Fibroblast of gingiva (primary cell): ENCODE measurements at places on chromosomes 16 and 17.

GRCh38 chr16:19225651-19226050, 57.6 kb downstream of the SYT17 start:
- DNase-seq, result no peak

GRCh38 chr16:87607871-87608270, 5.6 kb downstream of the JPH3 start:
- no peak for DNase-seq

GRCh38 chr16:84085773-84086172, 31.0 kb downstream of the MBTPS1 start:
- DNase-seq, result no peak

- DNase-seq, result no peak
These were observed 67.3 kb downstream of the ANKRD11 start for GRCh38 chr16:89422905-89423630.

GRCh38 chr17:57993471-57994365, 5.7 kb upstream of the VEZF1 start:
- DNase-seq, result no peak

DNA sequence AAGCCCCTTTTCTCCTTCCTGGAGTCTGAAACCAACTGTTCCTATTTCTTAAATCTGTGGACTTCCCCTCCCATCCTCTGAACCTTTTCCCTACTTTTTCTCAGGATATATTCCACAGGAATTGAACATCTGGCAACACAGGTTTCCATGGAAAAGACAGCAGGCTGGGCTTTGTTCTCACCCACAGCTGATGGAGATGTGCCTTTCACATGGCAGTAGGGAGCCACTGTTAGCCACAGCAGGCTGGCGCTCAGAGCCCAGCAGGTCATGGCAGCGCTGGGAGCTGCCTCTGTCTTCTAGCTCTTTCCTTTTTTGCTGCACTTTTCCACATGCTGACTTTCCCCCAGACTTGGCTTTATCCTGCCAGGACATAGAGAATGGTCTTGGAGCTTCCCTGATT, 116.4 kb upstream of the NLRP1 start:
- DNase-seq, result no peak

DNA sequence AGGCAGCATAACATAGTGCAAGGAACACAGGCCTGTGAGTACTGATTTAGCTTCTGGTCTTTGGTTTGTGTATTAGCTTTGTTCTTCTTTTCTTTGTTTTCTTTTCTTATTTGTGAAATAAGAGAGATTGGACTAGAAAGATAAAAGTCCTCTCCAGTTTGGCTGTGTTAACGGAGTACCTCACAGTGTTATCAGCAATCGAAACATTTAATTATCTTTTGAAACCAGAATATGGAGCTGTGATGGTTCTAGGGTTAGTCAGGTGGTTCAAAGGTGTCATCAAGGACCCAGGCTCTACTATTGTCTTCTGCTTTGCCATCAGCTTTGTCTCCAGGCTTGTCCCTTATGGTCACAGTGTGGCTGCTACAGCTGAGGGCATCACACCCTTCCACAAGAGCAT, 25.6 kb downstream of the ADORA2B start:
- no peak for DNase-seq

DNA sequence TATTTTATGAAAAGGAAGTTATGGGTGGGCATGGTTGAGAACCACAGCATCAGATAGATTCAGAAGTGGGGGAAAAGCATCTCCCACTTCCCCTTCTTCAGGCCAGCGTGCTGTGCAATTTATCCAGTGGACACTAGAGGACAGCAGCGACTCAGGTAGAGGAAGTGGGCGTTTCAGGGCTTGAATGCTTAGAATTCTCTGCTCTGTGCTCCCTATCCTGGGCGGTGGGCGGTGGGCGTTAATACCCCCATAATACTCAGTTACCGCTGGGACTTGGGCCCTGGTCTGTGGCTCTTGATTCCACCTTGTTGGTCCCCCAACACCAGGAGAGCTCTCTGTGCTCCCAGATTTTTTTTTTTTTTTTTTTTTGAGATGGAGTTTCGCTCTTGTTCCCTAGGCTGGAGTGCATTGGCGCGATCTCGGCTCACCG, 3.7 kb upstream of the LYZL6 start:
- DNase-seq, result no peak

DNA sequence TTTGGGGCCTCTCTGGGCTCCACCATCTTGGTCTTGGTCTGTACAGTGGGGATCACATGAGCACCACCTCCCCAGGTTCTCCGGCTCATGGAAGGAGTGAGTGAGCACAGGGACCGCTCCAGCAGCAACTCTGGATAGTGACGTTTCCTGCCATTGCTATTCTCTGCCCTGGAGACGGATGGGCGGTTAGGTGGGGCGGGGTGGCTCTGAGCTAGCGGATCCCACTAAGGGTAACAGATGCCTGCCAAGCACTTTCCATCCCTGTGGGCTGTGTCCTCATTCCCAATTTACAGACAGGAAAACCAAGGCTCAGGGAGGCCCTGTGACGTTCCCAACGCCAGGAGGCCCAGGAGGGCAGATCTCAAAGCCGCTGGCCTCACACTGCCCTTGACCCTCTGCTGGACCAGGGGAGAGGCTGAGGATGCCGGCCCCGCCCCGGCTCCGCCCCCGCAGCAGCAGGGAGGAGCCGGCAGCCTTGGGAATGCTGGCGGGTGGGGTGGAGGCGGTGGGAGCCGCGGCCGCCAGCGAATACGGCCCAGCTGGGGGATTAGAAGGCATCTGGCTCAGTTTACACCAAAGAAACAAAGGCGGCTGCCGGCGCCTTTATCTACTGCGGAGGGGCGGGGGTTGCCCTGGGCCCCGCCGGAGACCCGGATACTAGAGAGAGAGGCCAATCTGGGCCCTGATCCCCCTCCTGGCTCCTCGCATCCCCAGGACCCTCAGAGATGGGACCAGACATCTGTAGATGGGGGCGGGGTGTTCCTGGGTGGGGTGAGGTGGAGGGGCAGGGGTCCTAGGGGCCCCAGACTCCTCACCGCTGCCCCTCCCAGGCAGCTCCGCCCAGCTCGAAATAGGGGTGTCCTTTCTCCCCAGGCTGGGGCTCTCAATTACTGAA, 122.3 kb upstream of the CIBAR2 start:
- DNase-seq, result peak; percentile 66

- no peak for DNase-seq
These were observed 302.9 kb downstream of the SOX9 start for GRCh38 chr17:72423718-72424117.

- DNase-seq, result no peak
These were observed 699.2 kb upstream of the RBFOX1 start for GRCh38 chr16:6633456-6633855.

DNA sequence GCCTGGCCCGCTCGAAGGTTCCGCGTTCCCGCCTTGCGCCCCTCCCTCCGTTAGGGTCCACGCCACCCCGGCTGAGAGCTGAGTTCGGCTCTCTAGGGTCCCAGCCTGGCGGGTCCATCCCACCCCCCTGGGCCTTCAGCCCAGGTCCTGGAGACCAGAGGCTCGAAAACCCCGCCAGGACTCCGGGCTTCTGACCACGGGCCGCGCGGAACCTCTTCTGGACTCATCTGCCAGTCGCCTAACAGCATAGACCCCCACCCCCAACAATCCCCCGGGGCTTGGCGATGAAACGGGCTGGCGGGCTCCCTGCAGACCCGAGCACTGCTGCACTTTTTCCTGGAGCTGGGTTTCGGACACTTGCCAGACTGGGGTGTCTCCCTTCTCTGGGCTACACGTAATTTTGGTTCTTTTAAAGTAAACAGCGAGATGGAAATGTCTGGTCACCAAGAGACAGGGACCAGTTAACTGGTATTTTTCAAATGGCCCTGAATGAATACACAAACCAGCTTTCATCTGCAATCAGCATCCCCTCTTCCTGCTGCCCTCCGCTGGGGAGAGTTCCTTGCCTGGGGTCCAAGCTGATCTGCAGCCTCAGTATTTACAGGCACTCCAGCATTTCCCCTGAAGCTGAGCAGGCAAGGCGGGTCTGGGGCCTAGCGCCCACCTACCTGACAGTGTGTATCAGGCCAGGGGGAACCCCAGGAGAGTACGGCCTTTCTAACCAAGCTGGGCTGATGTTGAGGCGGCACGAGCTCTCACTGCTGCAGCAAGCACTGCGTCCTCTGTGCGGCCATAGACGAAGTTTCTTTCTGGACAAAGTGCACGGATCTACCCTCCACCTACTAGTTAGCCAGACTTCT, 639 bp upstream of the TRIM65 start:
- DNase-seq, result no peak

DNA sequence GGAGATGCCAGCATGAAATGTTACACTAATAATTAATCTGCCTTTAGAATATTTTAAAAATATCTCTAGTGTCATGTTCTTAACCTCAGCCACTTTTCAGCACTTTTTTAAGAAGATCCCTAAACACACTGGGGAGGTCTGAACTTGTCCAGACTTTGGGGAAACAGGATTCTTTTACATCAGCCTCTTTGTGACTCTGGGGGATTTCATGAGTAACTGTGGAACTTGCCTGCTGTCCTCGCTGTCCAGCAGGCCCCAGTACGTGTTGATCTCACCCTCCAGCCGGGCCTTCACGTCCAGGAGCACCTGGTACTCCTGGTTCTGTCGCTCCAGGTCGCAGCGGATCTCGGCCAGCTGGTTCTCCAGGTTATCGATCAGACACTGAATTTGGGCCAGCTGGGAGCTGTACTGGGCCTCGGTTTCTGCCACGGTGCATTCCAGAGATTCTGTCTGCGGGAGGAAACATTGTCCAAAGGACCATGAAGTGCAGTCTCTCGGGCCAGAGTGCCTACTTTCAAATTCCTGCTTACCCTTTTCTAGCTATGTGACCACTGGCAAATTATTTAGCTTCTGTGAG, 5.5 kb downstream of the KRT40 start:
- no peak for DNase-seq

GRCh38 chr17:70078549-70078948, 3.5 kb downstream of the KCNJ16 start:
- DNase-seq, result no peak

DNA sequence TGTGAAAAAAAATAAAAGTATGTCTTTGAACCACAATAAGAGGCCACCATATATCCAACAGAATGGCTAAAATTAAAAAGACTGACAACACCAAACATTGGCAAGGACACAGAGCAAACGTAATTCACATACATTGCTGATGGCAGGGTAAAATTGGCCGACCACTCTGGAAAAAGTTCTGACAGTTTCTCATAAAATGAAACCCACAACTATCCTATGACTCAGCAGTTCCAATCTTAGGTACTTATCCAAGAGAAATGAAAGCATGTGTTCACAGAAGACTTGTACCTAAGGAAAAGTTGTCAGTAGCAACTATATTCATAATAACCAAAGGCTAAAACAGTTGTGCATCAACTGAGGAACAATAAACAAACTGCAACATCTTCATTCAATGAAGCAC, 357.3 kb upstream of the XYLT1 start:
- peak; percentile 81 for DNase-seq

DNA sequence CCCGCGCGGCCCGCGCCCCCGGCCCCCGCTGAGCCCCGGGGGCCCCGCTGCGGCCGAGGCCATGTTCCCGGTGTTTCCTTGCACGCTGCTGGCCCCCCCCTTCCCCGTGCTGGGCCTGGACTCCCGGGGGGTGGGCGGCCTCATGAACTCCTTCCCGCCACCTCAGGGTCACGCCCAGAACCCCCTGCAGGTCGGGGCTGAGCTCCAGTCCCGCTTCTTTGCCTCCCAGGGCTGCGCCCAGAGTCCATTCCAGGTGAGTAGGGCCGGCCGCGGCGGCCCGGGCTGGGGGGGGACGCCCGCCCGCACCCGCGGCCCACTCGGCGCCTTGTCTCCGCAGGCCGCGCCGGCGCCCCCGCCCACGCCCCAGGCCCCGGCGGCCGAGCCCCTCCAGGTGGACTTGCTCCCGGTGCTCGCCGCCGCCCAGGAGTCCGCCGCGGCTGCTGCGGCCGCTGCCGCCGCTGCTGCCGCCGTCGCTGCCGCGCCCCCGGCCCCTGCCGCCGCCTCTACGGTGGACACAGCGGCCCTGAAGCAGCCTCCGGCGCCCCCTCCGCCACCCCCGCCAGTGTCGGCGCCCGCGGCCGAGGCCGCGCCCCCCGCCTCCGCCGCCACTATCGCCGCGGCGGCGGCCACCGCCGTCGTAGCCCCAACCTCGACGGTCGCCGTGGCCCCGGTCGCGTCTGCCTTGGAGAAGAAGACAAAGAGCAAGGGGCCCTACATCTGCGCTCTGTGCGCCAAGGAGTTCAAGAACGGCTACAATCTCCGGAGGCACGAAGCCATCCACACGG, 504 bp downstream of the MAZ start:
- no peak for DNase-seq

DNA sequence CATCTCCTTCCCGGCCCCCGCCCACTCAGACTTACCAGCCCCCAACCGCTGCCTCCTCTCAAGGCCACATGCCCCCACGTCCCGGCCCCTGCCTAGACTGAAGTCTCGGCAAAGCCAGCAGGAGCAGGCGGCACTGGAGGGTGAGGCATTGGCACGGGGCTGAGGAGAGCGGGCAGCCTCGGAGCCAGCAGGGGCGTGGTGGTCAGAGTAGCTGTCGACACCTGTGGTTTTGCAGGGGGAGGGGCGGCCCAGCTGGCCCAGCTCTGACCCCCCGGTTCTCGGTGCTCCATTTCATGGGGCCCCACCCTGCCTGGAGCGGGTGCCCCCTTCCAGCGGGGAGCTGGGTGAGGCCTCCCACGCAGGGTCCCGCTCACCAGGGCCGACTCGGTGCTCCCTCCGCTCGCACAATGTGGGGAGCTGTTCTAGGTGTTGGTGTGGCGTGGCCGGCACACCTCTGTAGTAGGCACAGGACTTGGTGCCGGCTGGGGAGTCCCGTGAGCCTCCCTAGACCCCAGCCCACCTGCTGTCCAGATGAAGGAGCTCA, 4.7 kb downstream of the CDH15 start:
- DNase-seq, result no peak

DNA sequence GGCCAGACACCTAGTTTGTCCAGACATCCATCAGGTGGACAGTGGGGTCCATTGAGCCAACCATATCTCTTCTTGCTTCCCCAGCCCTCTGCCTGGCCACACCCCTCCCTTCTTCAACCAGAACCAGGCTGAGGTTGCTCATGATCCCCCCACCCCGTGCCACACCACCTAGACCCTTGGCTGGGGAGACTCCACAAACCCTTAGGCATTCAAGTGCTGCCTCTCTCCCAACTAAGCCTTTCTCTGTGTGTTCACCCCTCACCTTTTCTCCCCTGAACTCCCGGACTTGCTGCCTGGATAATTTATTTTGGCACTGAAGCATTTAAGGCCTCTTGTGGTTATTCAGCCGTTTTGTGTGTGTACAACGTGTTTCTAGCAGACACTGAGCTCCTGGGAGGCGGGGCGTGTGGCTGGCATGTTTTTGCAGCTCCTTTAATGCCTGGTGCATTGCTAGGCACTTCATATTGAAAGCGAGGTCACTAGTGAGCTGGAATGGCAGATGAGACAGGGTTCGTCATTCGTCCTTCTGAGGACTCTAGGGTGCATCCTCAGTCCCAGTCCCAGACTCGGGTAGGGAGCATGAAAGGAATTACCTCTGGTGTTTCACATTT, 28.7 kb downstream of the CACNA1G start:
- DNase-seq, result peak; percentile 16

- no peak for DNase-seq
These were observed 51.8 kb downstream of the C16orf82 start for GRCh38 chr16:27118526-27118925.

- DNase-seq, result no peak
These were observed 1.6 kb downstream of the OMG start for GRCh38 chr17:31295489-31295871.

- DNase-seq, result no peak
These were observed 116.4 kb upstream of the ZNF750 start for GRCh38 chr17:82956146-82956725.
